ENCODE measurements at places on chromosomes 16 and 17.

GRCh38 chr17:60819447-60820130 lies 141.9 kb downstream of the BCAS3 start:
- DNase-seq = no peak

DNA sequence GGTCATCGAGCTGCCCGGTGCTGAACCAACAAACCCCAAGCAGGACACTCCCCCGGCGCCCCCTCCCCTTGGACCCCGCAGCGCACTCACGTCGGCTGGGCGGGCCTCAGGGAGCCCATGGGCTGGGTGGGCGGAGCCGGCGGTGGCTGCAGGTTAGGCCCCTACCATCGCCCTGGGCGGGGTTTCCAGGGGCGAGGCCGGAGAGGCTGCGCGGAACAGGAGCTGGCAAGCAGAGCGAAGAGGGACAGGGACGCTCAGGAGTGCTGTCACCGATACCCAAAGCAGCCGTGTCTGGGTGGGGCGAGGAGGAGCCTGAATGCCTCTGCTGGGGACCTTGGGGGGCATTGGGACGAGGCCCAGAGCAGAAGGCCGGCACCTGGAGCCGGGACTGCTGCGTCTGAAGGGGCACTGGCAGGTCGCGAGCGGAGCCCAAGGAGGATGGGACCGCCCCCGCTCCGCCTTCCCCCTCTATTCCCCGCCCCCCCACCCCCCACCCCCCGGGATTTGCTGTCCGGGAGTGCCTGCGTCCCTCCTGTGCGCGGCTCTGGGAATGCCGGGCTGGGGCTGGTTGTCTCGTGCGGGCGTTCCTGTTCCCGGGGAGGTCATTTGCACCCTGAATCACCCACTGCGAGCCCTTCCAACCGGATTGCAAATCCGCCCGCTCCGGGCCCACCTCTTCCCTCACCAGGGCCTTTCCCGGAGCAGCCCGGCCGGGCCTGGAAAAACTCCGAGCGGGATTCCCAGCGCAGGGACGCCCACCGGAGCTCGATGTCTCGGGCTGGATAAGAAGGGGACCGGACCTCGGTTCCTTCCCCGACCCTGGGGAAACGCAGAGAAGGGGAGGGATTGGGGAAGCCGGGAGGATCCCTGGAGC lies 902 bp downstream of the ARHGAP27 start:
- DNase-seq = peak; percentile 85

GRCh38 chr17:2335726-2336214 lies 487 bp downstream of the TSR1 start:
- no peak for DNase-seq

DNA sequence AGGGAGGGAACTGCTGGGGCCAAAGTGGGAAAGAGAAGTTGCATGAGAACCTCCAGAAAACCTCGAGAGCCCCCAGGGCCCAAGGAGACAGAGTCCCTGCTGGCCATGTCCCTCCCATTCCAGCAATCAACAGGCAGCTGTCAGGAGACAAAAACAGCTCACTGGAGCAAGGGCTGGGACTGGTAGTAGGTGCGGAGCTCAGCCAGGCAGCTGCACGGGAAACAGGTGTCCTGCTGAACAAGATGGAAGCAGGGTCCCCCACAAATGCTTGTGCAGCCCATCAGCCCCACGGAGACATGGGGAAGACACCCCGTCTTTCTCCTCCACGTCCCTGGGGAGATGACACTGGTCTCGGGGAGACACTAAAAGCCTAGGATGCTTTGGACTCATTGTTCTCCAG lies 34.5 kb downstream of the SDK2 start:
- no peak for DNase-seq

- DNase-seq = no peak
Observed at GRCh38 chr17:69314246-69315065, 12.5 kb downstream of the ABCA5 start.

- DNase-seq = peak; percentile 33
Observed at GRCh38 chr17:77528516-77529327, 388.0 kb downstream of the SEC14L1 start.

DNA sequence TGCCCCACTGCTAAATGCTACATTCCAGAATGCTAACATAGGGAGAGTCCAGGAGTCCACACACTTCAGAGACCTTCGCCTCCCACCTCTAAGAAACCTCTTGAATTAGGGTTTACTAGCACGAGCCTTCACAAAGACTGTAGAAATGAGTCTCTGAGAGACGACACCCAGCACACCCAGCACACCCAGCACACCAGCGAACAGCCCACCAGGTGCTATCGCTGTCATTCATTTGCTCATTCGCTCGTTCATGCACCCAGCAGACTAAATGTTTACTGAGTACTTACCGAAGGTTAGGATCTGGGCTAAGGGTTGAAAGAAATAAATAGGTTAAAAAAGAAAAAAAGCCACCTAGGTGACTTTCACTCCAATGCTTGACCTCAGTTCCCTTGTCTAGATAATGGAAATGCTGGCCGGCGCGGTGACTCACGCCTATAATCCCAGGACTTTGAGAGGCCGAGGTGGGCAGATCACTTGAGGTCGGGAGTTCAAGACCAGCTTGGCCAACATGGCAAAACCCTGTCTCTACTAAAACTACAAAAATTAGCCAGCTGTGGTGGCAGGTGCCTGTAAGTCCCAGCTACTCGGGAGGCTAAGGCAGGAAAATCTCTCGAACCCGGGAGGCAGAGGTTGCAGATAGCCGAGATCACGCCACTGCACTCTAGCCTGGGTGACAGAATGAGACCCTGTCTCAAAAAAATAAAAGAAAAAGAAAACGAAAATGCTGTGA lies 100.8 kb downstream of the ADCY9 start:
- no peak for DNase-seq

GRCh38 chr17:5705081-5705875 lies 121.0 kb upstream of the NLRP1 start:
- no peak for DNase-seq

DNA sequence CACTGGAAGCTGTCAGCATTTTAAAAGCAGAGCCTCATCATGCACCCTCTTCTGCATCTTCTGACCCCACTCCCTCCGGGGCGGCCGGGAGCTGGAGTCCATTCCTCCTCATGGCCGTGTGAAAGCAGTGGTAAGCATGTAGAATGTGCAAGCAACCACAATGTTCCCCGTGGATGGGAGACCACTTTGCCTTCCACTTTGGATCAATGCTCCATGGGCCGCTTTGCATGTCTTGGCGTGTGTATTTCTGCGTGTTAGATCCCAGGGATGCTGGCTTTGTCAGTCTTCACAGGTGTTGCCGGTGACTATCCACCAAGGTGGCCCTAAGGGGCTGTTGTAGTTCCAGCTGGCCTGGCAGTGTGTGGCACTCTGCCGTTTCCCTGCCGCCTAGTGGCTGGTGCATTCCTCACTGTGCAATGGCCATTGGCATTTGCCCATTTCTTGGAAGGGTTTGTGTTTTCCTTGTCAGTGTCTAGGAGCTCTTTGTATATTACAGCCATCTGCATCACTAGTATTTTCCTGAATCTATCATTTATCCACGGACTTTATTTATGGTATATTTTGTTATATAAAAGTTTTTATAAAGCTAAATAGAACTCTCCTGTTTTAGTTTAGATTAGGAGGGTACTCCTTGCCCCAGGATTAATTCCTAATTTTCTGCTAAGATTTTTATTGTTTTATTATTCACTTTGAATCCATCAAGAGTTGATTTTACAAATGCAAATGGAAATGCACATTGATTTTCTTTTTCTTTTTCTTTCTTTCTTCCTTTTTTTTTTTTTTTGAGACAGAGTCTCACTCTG lies 5.8 kb upstream of the ALDH3A1 start:
- no peak for DNase-seq

GRCh38 chr16:11621920-11622651 lies 35.4 kb upstream of the LITAF start:
- DNase-seq = peak; percentile 80

DNA sequence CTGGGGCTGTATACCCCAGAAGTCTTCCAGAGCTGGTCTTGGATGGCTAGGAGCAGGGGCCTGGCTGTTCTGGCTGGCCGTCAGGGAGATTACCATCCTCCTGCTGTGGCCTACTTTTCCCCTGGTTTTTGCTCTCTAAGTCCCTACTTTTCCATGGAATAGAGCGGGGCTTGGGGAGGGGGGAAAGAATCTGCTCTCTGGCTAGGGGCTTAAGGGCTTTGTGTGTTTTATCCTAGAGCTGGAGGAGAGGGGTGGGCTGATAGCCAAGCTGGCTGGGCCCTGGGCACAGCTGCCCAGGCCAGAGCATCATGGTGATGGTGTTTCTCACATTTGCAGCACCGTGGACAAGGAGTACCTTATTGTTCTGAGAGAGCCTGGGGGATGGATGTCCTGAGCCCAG lies 3.6 kb downstream of the NRN1L start:
- DNase-seq = no peak

DNA sequence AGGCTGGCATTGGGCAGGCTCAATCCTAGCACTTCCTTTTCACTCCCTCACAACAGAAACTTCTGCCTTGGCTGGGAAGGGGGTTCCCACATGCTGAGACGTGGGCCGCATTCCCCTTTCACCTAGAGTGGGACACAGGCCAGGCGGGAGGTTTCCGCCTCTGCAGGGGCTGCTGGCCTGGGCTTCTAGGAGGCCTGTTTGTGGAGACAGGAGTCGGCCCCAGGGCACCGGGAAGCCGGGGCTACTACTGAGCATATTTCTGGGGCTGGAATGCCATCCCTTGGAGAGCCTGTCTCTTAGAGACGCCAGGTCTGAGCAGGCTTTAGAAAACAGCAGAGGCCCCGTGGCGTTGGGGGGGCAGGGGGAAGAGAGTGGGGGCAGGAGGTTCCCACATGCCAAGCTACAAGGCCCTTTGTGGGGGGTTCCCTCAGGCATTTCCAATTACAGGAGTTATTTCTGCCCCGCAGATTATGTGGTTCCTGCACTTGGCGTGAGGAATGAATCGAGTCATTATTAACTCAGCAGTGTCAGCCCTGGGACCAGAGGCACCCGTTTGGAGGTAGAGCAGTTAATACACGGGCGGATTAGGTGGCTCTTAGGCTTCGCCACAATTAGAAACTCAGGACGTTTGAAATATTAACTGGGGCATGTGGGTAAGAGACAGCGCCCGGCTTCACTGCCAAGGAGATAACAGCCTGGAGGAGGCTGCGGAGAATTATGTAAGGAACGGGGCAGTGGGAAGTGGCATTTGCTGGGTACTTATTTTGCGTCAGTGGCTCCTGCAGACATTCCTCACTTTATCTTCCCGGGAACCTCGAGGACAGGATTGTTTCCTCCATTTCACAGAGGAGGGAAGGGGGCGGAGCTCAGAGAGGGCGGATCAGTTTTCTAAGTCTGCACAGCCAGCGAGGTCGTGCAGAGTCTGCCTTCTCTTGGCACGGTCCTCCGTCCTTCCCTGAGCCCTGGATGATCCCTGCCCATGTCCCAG lies 162.5 kb downstream of the MAF start:
- no peak for DNase-seq

- no peak for DNase-seq
Observed at GRCh38 chr17:1188812-1189504, 9.2 kb upstream of the ABR start.

DNA sequence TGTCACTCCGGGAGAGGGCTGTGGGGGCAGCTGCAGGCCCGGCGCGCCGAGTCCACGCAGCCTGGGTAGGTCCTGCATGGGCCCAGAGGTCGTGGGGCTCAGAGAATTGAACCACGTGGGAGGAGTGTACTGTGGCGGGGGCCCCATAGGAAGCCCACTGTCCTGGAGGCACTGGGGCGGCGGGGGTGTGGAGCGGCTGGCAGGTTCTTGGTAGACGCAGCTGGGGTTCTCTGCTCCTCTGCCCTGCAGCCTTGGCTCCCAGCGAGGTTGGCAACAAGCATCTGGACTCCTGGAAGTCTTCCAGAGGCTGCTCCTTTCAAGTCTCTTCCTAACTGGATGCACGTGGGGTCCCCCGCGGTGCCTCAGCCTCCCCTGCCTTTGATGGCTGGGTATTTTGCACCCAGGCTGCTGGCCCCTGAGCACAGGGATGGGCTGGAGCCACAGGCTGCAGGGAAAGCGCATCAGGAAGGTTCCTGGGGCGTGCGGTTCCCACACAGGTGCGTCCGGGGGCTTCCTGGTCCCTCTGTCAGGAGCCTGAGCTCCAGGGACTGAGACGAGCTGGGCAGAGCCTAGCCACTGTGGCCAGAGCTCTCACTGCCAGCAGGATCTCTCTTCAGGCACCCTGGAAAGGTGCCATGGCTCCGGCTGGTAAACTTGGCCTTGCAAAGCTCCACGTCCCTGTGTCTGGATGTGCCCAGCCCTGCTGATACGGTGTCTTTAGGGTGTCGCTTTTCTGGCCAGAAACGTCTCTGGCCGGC lies 9.3 kb downstream of the KCTD5 start:
- no peak for DNase-seq

DNA sequence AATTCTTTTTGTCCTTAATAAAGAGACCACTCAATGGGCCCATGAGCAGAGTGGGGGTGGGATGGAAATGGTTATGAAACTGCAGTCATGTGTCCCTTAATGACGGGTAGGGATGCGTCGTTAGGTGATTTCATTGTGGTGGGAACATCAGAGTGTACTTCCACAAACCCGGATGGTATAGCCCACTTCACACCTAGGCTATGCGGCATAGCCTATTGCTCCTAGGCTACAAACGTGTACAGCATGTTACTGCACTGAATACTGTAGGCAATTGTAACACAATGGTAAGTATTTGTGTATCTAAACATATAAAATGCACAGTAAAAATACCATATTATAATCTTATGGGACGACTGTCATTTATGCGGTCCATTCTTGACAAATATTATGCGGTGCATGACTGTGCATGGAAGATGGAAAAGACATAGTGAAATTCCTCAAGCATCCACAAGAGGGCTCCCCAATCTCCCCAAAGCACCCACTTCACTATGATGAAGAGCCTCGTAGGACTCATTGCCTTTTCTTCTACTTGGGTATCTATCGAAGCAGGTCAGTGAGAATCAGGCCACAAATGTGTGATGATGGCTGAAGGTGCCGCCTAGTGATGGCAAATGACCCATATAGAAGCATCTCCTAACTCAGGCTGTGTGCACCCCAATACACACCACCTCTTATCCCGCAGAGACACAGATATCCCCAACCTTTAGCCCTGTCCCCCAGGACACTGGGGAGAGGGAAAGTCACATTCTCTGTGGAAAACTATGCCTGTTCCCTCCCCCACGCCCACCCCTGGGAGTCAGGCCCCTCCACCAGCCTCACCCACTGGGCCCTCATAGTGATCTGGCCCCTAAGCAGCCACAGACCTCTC lies 43.5 kb downstream of the TBX21 start:
- peak; percentile 45 for DNase-seq

GRCh38 chr16:17213025-17213424 lies 257.7 kb downstream of the XYLT1 start:
- DNase-seq = peak; percentile 20

DNA sequence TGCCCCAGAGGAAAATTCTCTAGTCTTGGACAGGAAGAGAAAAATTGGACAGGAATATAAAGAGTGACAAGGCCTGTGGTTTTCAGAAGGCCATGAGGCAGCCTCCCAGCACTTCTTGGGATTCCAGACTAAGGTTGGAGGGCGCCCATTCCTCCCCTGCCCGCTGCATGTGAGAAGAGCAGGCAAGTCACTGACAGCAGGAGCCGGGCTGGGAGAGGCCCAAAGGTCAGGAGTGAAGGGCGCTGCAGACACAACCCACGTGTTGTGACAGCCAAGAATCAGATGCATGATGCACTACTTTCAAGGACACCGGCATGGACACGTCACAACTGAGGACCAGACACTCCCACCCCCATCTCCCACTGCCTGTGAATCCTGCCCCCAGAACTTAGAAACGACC lies 256.7 kb downstream of the CBLN1 start:
- no peak for DNase-seq
